CD4-positive, alpha-beta T cell treated with Interleukin-2 at 100 ng/mL for 4 hours (primary cell): ENCODE measurements at places on chromosomes 11 and 22.

GRCh38 chr11:95500466-95500865 is 269.5 kb upstream of the SESN3 start:
- no peak for DNase-seq

GRCh38 chr11:44301564-44302271 is 8.2 kb downstream of the ALX4 start:
- no peak for DNase-seq

DNA sequence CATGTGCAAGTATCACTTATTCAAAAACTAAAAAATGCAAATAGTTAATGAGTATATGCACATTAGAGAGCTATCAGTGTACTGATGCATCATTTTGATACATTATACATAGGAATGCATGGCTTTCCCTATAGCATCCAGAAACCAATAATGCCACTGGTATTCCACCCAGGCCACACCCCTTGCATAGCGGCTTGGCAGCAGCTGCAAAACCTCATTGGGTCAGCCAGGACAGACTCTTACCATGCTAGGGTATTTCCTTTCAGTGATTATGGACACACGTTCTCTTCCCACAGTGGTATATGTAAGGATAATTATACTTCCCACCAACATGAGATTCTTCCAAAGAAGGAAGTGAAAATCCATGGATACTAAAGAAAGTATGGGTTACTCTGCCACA is 145.9 kb upstream of the PITPNB start:
- DNase-seq, result no peak

DNA sequence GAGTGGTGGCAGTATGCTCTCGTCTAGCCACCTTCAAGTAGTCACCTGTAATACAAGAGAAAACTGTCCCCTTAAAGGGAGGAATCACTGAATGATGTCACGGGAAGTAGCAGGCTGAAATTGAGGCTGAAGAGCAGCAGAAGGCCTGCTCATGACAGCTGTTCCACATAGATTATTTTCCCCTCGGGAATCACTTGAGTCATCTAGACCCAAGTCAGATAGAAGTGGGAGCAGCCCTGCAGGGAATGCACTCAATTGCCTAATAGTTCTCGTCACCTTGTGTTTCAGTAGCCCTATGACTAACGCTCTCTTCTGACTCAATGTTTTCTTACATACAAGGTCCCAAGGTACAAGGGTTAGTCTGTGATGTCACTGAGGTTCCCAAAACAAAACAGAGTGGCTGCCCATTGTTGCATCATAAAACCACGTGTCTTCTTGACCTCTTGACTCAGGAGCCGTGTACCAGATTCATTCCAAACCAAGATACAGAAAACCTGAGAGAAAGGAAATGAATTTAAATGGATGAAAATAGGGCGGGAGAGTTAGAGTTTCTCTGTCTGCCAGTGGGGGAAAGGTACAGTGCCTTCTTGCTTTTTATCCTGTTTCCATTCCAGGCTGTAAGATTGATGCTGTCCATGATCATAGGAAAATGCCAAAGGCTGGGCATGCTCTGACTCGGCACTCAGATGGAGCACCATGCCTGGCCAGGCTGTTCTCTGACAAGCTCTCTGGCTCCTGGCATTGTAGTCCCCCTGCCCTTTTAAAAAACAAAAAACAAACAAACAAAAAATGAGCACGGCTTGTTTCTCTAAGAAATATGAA is 21.6 kb upstream of the C11orf96 start:
- no peak for DNase-seq

DNA sequence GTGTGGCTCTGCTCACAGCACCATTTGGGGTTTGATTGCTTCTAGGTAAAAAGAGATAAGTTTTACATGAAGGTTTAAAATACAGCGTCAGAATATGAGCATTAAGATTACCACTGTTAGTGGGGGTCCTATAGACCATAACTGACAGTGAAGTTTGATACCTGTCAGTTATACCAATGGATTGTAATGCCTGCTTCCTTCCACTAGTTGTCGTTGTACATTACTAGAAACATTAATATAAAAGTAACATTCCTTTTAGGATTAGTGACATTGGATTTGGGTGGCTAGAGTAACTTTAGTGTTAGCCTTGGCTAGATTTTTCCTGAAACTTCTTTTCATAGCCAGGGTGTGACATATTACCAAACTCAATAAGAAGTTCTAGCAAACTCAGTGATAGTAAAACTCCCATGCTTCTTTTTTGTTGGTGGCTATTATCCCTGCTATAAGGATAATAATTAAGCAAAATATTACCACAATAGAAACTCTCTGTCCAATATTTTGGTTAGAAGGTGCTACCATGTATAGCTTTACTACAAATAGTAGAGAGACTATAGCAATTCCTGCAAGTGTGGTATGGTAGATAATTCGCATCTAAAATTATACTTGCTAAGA is 57.1 kb downstream of the FAM181B start:
- DNase-seq, result no peak

DNA sequence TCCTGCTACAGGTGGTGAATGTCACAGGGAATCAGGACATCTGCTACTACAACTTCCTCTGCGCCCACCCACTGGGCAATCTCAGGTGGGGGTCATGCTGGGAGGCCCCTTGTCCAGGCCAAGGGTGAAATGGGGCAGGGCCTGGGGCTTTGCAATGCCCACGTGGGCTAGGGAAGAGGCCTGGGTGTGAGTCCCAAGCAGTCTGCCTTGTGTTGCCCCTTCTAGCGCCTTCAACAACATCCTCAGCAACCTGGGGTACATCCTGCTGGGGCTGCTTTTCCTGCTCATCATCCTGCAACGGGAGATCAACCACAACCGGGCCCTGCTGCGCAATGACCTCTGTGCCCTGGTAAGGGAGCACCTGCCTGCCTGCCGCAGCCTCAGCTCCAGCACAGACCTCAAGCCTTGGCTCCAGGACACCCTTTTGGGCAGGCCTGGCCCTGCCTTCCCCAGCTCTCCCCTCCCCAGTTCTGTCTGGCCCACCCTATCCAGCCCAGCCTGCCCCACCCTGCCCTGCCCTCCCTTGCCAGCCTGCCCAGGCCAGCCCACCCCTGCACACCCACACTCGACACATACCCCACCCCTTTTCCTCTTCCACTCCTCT is 9.1 kb upstream of the TAGLN start:
- no peak for DNase-seq

- DNase-seq, result no peak
These were observed 67.9 kb downstream of the CYB5R2 start for GRCh38 chr11:7605186-7605943.

DNA sequence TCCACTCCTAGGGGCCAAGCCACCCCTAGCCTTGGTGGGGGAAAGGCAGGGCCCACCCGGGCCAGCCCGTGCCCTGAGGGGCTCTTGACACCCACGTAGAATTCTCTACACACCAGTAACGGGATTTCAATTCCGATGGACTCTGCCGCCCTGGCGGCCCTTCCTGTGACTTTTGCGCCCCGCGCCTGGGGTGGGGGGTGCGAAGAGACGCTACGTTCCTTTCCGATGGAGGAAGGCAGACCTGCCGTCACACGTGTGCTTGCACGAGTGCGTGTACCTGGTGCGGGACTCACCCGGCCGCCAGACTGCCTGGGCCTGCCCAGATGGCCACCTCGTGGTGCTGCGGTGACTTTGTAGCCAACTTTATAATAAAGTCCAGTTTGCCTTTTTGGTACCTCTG is 5.5 kb downstream of the NPAS4 start:
- no peak for DNase-seq

GRCh38 chr11:36488096-36488495 is 22.0 kb downstream of the TRAF6 start:
- DNase-seq, result no peak

- DNase-seq, result no peak
These were observed 661.7 kb downstream of the TBC1D22A start for GRCh38 chr22:47423861-47424820.

DNA sequence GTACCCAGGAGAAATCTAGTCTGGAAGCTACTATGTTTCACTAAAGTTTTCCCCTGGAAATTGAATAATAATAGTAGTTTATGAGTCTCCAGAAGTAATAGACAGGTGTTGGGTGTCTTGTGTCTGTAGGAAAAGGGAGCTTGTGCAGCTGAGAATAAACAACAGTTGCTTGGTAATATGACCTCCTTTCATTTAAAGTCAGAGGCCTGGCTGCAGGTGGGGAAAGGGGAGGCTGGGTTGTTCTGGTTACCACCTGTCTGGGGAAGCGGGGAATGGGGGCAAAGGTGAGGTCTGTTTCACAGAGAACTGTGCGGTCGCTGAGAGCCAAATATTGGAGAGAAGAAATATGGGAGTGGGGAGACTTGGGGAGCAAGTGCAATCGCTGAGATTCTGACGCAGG is 3.3 kb upstream of the GRAMD1B start:
- DNase-seq, result no peak

DNA sequence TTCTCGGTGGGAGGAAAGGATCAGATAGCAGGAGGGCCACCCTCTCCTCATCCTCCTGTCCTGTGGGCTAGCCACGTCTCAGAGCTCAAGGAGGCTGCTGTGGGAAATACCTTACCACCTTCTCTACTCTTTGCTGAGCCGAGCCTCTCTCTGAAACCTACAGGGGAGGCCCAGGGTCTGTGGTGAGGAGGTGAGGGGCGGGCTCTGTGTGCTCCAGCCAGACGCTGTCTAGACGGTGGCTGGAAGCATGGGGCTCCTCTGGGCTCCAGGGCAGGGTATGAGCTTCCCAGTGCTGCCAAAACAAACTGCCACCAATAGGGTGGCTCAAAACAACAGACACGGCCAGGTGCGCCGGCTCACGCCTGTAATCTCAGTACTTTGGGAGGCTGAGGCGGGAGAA is 5.5 kb upstream of the TMPRSS6 start:
- peak; percentile 13 for DNase-seq

DNA sequence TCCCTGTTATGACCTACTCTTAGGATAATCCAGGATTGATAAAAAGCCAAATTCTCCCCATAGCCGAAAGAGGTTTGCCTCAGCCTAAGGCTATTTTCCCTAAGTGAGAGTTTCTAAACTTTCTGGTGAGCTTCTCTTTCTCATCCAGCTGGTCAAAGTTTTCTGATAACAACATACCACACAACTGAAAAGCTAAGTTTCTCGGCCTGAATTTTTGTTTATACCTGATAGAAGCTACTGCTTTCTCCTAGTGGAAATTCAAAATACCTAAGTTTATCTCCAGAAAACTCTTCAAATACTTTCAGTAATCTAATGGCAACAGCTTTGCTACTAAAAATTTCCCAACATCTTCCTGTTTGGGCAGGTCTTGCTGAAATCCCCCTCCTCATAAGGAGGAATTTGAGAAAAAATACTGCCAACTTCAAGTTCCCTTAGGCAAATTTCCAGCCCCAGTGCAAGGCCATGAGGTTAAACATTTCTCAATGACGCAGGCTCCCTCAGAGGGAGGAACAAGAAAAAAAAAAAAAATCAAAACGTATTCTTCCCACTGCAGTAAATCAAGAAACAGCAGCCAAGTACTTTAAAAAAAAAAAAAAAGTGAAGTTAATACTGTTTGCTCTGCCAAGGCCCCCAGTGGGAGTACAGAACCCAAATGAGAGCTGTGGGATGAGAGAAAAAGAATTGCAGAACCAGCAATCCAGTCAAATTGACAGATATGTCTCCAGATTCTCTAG is 127.0 kb downstream of the MRTFA start:
- DNase-seq, result no peak

- no peak for DNase-seq
These were observed 92.0 kb downstream of the PRMT3 start for GRCh38 chr11:20479513-20479912.

DNA sequence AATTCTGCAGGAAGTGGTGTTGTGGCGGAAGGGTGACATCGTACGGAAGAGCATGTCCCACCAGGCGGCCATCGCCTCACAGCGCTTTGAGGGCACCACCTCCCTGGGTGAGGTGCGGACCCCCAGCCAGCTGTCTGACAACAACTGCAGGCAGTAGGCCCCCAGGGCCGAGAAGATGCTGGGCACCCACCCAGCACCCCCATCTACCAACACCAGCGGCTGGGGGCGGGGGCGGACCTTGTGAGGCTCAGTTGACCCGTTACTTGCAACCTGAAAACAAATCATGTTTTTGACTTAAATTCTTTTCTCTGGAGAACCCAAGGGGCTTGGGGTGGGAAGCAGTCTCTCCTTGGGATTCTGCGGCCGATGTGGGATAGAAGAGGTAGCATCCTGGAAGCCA is 7.7 kb downstream of the THYN1 start:
- DNase-seq, result no peak

DNA sequence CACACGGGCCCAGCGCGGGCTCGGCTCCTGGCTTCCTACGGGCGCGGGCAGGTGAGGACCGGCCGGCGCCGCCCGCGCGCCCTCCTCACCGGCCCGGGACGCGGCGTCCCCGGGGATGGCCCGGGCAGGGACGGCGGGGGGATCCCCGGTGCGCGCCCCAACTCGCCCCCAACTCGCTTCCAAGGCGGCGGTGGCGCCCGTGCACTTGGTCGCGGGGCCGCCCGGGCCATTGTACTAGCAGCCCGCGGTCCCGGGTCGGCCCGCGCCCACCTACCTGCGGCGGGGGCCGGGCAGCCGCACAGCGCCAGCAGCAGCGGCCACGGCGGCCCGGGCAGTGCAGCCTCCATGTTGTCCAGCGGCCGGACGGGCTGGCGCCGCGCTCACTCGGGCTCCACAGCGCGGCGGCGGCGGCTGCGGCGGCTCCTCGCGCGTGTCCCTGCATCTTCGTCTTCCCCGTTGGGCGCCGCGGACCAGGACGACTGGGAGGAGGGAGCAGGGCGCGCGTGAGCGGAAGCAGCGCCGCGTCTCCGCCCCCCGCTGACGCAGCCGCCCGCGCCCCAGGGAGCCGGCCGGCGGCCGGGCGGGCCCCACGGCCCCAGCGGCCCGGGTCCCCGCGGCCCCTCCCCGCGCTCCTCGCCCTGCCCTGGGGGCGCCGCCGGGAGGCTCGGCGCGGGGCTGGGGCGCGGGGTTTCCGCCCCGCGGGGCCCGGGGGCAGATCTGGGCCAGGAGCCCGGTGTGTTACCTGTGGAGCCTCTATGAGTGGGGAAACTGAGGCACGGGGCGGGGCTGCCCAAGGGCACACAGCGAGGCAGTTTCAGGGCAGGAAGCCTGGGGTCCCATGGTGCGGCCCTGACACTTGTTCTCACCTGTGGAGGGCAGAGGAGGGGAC is 159.3 kb upstream of the GRK3 start:
- peak; percentile 60 for DNase-seq

DNA sequence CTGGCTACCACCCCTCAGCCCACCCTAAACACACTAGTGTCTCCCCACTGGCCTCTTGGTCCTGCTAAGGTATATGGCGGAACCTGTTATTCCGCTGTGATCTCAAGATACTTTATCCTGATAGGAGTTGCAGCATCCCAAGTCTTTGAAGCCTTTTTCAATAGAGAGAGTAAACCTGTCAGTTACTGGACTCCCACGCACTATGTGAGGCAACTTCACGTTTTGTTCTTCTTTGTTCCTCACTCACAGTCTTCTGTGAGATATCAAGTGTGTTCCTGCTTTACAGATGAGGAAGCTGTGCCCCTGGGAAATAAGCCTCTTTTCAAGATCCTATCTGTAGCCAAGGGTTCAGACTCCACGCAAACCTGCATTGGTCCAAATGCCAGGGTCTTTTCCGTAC is 127.8 kb downstream of the MYO18B start:
- no peak for DNase-seq

GRCh38 chr11:66862559-66863037 is 5.7 kb downstream of the LRFN4 start:
- DNase-seq, result no peak

DNA sequence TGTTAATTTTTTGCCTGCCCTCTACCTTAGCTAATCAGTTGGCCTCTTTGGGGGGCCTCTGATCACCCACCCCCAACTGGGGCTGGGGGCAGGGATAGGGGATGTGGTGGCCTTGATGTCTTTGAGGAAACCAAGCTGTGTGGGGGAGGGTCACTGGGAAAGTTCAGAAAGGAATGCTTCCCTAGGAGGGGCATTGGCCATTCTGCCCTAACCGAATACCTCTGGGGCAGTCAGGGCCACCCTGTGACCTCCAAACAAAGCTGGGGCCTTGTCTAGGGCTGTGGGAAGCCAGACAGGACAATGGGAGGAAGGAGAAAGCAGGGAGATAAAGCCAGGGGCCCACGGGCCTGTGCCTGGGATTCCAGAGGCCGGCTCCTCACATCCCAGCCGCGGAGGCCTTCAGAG is 97.5 kb downstream of the TSPAN18 start:
- DNase-seq, result no peak
